A549 treated with DMSO at 1 μM for 4 hours (cell line): ENCODE measurements at places on chromosomes 3 and 15. TPM values are rescaled to one million over a fixed set of nuclear protein-coding genes. Genes with fewer than 3 reads are reported as not detected.

RETNLB gene
- not detected in 5 replicates for total RNA-seq

GFM1 gene
- total RNA-seq: 39.8 to 61.4 TPM (median 49.4 TPM) in 5 replicates

ALS2CL gene
- total RNA-seq: 6.1 to 7.2 TPM (median 6.8 TPM) in 5 replicates

TM6SF1 gene
- total RNA-seq: 0.07 to 0.17 TPM (median 0.13 TPM) in 4 of 5 replicates, not detected in the other

HEXA gene
- 145 to 159 TPM (median 151 TPM) in 5 replicates for total RNA-seq

CBLB gene
- 9.9 to 14.5 TPM (median 13.0 TPM) in 5 replicates for total RNA-seq

CPA3 gene
- total RNA-seq: not detected in 5 replicates

SPSB4 gene
- 0.10 to 0.27 TPM (median 0.16 TPM) in 5 replicates for total RNA-seq

SMCO1 gene
- not detected in 5 replicates for total RNA-seq

ATP13A5 gene
- total RNA-seq: not detected in 5 replicates

KNG1 gene
- 0.17 TPM in 1 of 5 replicates, not detected in the others for total RNA-seq

HEG1 gene
- total RNA-seq: 5.8 to 8.6 TPM (median 7.2 TPM) in 5 replicates

SAMMSON gene
- total RNA-seq: not detected in 5 replicates

LNP1 gene
- 0.78 to 1.1 TPM (median 0.82 TPM) in 5 replicates for total RNA-seq

IGSF11 gene
- total RNA-seq: 4.7 to 5.5 TPM (median 5.0 TPM) in 5 replicates

LEO1 gene
- 49.2 to 58.0 TPM (median 52.8 TPM) in 5 replicates for total RNA-seq

SELENOT gene
- 86.7 to 118 TPM (median 116 TPM) in 5 replicates for total RNA-seq

SKOR1 gene
- total RNA-seq: 0.03 to 0.04 TPM (median 0.03 TPM) in 3 of 5 replicates, not detected in the others

PLSCR5 gene
- total RNA-seq: not detected in 5 replicates

ROBO1 gene
- total RNA-seq: 8.6 to 15.3 TPM (median 14.8 TPM) in 5 replicates

UBA7 gene
- 0.45 to 0.74 TPM (median 0.48 TPM) in 5 replicates for total RNA-seq

BNC1 gene
- 0.49 to 0.65 TPM (median 0.53 TPM) in 5 replicates for total RNA-seq

CFAP20DC gene
- 1.7 to 3.7 TPM (median 2.7 TPM) in 5 replicates for total RNA-seq
